Effector memory CD8-positive, alpha-beta T cell (primary cell): ENCODE measurements at places on chromosomes 7 and 10.

- H3K36me3 ChIP-seq = no peaks in the 10 kb centered on the region
- no peak for DNase-seq
- no peaks in the 10 kb centered on the region for H3K27me3 ChIP-seq
- H3K27ac ChIP-seq = no peak overlapping the region
- no peak overlapping the region for H3K4me3 ChIP-seq
Measured at GRCh38 chr7:90621747-90622140, 25.6 kb downstream of the CDK14 start.

DNA sequence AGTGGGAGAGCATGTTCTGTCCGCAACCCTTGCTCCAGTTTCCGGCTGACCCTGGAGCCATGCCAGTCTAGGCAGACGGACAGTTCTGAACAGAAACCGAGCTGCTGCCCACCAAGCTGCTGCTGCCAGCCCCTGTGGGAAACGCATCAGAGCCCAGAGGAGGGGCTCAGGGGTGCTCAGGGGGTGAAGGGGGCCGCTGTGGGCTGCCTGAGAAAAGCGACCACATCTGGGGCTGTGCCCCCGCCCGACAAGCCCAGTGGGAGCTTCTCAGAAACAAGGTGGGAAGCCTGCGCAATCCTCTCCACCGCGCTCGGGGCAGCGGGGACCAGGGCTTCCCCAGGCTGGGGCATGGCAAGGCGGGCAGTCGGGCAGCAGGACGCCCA is 38.8 kb upstream of the CFAP46 start:
- H3K27me3 ChIP-seq = peaks cover 34% of the 10 kb centered on the region
- H3K4me1 ChIP-seq = no peaks in the 10 kb centered on the region
- DNase-seq = no peak
- no peak overlapping the region for H3K4me3 ChIP-seq
- no peaks in the 10 kb centered on the region for H3K36me3 ChIP-seq
- H3K27ac ChIP-seq = no peak overlapping the region

GRCh38 chr7:75938921-75939320 is 24.0 kb downstream of the POR start:
- peaks cover 4% of the 10 kb centered on the region for H3K4me1 ChIP-seq
- no peak overlapping the region for H3K27ac ChIP-seq
- H3K36me3 ChIP-seq = peaks cover 6% of the 10 kb centered on the region
- no peaks in the 10 kb centered on the region for H3K27me3 ChIP-seq
- DNase-seq = no peak
- H3K4me3 ChIP-seq = no peak overlapping the region

- H3K27ac ChIP-seq = no peak overlapping the region
- no peak for DNase-seq
- H3K4me1 ChIP-seq = peaks cover 12% of the 10 kb centered on the region
- no peak overlapping the region for H3K4me3 ChIP-seq
- no peaks in the 10 kb centered on the region for H3K36me3 ChIP-seq
Measured at GRCh38 chr10:79417731-79418130, 27.7 kb downstream of the ZCCHC24 start.

DNA sequence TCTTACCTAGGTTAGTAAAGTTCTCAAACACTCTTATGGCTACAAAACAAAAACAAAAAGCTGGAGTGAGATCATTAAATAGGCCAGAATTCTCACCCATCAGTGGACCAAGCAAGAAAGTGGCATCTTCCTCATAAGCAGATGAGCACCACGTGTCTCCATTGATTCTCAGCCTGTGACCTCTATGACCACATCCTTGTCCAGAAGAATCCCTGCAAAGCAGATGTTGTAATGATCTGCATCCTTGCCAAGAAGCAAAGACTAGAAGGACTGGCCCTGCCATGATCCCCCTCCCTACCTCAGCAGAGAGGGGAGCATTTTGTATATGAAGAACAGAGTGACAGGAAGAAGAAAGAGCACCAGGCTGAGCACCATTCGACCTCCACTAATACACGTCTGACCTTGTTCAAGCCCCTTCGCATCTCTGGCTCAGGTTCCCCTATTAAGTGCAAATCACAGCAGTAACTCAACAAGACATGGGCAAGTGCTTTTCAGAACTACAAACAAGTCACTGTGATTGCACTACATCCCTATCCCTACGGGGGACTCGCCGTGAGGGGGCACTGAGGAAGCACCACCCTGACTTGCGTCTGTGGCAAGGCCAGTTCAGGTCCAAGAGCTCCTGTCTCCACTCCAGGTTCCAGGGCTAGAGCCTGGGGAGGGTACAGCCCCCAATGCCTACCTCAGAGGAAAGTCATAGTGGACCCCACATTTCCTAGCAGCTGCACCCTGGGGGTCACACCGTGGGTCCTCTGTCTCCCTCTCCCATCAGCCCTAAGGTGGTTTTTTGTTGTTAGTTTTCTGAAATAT is 22.2 kb upstream of the RASSF4 start:
- peaks cover 8% of the 10 kb centered on the region for H3K27me3 ChIP-seq
- DNase-seq = no peak
- peaks cover 11% of the 10 kb centered on the region for H3K4me1 ChIP-seq
- no peak overlapping the region for H3K4me3 ChIP-seq
- H3K36me3 ChIP-seq = no peaks in the 10 kb centered on the region
- no peak overlapping the region for H3K27ac ChIP-seq

DNA sequence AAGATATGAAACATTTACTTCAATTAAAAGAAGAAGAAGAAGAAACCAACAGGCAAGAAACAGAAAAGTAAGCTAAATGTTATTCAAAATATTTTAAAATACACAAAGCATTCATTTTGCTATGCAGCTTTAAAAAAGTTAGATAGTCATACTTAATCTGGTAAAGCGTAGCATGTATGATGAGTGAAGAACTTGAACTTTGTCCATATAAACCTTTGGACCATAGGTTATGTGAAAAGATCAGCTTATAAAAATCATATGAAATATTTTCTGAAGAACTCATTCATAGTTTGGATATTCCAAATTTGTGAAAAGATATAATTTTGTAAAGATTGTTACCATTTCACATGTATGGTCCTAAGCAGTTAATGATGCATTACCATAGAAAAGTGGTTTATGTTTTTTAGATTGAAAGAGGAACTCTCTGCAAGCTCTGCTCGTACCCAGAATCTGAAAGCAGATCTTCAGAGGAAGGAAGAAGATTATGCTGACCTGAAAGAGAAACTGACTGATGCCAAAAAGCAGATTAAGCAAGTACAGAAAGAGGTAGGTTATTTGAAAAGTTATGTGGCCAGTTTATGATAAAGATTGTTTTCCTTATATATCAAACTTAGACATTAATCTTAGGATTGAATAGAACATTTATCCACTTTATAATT is 37.3 kb downstream of the KIF20B start:
- peak overlapping the region; percentile 20 for H3K27ac ChIP-seq
- no peak for DNase-seq
- H3K4me1 ChIP-seq = peaks cover 2% of the 10 kb centered on the region
- no peaks in the 10 kb centered on the region for H3K27me3 ChIP-seq

DNA sequence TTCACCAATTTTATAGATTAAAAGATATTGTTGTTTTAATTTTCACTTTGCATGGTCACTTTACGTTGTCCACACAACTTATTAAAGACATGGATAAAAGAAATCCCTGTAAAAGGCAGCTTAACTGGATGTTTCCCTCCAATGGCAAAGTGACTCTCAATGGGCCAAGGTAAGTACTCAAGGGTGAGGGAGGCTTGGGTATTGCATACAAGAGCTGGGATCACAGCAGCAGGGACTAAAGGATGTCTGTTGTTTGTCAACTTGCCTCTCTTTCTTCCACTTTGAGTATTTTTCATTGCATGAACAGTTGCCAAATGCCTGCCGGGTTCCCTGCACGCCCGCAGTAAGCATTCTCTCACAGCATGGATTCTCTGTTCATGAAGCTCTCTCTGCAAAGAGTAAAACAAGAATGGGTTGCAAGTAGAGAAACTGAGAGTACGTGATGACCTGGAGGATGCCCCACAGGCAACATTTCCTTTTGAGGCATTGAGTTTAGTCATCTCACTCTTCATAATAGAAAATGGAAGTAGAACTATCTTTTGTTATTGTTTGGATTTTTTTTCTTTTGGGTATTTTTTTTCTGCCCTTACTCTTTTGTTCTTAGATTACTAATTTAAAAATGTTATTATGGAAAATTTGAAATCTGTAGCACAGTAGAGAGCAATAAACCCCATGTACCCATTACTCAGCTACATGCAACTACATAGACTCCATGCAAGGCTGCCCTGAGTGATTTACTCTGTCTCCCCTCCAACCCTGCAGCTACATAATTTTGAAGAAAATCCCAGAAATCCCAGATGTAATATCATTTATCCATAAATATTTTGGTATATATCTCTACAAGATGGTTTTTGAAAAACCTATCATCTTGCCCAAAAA is 26.3 kb downstream of the GPR141 start:
- H3K4me1 ChIP-seq = peaks cover 1% of the 10 kb centered on the region
- DNase-seq = no peak
- H3K27me3 ChIP-seq = no peaks in the 10 kb centered on the region
- no peak overlapping the region for H3K4me3 ChIP-seq
- H3K27ac ChIP-seq = no peak overlapping the region

DNA sequence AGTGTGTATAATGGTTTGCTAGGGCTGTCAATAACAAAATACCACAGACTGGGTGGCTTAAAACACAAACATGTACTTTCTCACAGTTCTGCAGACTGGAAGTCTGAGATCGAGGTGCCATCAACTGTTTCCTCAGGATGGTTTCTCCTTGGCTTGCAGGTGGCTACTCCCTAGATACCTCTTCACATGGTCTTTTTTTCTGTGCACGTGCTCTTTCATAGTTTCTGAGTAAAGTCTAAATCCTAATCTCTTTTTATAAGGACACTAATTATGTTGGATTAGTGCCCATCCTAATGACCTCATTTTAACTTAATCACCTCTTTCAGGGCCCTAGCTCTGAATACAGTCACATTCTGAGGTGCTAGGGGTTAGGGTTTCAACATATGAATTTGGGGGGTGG is 65.9 kb downstream of the AMPH start:
- no peak overlapping the region for H3K27ac ChIP-seq
- peaks cover 16% of the 10 kb centered on the region for H3K27me3 ChIP-seq
- H3K4me1 ChIP-seq = no peaks in the 10 kb centered on the region
- no peak overlapping the region for H3K4me3 ChIP-seq

DNA sequence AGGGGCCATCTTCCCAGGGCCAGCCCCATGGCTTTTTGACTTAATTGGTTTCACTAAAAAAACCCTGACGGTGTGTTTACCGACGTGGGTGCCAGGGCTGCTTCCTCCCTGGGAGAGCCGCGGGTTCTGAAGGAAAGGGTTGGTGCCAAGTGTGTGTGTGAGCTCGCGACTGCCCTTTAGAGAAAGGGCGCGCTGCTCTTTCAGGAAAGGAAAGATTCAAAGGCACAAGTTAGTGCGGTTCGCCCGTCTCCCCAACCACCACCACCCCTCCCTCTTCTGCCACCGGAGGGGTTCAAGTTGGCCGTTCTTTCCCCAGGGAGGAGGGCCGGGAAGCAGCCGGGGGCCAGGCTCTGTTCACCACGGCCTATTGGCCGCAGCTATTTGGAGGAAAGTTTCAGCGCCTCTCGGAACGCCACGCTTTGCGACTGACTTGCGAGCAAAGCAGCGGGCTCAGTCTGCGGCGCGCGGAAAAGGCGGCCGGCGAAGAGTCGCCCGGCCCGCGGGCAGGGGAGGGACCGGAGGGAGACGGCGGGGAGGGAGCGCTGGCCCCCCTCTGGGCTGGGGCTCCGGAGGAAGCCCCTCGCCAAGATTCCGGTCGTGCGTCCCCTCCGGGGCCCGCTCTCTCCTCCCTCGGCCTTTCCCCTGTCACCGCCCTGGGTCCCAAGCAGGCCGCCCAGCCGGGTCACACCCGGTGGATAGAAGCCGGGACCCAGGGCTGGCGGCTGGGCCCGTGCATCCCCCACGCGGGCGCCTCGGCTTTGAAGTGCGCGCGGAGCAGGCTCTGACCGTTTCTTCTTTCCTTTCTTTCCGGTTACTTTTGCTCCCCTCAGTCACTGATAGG is 165.9 kb upstream of the PPP1R3A start:
- DNase-seq = no peak
- peaks cover 82% of the 10 kb centered on the region for H3K27me3 ChIP-seq
- peak overlapping the region; percentile 85 for H3K4me3 ChIP-seq
- peaks cover 35% of the 10 kb centered on the region for H3K4me1 ChIP-seq
- peaks cover 9% of the 10 kb centered on the region for H3K36me3 ChIP-seq

- H3K27me3 ChIP-seq = no peaks in the 10 kb centered on the region
- no peak for DNase-seq
- peaks cover 3% of the 10 kb centered on the region for H3K4me1 ChIP-seq
Measured at GRCh38 chr7:33626869-33627268, 278.5 kb upstream of the BMPER start.

GRCh38 chr7:129906700-129907099 is 46.1 kb downstream of the UBE2H start:
- H3K4me1 ChIP-seq = peaks cover 69% of the 10 kb centered on the region
- H3K36me3 ChIP-seq = peaks cover 16% of the 10 kb centered on the region
- H3K4me3 ChIP-seq = peak overlapping the region; percentile 62
- H3K27me3 ChIP-seq = no peaks in the 10 kb centered on the region

- H3K27ac ChIP-seq = no peak overlapping the region
- no peaks in the 10 kb centered on the region for H3K27me3 ChIP-seq
- H3K4me3 ChIP-seq = no peak overlapping the region
- H3K4me1 ChIP-seq = peaks cover 1% of the 10 kb centered on the region
- DNase-seq = no peak
Measured at GRCh38 chr10:74507951-74508350, 318.4 kb upstream of the KAT6B start.

DNA sequence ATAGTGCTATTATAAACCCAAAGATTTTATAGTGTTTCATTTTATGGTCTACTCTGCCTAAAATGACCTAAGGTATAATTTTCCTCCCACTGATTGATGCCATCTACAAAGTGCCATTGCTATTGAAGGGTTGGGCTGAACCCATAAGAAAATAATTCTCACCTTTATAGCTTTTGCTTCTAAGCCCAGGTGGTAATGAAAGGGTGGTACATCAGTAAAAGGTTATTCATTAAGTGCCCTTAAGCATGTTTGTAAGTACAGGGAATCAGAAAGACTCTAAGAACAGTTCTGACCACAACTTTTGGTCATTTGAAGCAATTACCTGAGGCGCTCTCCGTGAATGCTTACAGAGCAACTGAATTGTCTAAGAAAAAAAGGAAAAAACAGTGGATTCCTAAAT is 1247.3 kb downstream of the NXPH1 start:
- no peaks in the 10 kb centered on the region for H3K4me1 ChIP-seq
- no peak overlapping the region for H3K4me3 ChIP-seq
- H3K27ac ChIP-seq = no peak overlapping the region
- no peaks in the 10 kb centered on the region for H3K36me3 ChIP-seq
- DNase-seq = no peak

DNA sequence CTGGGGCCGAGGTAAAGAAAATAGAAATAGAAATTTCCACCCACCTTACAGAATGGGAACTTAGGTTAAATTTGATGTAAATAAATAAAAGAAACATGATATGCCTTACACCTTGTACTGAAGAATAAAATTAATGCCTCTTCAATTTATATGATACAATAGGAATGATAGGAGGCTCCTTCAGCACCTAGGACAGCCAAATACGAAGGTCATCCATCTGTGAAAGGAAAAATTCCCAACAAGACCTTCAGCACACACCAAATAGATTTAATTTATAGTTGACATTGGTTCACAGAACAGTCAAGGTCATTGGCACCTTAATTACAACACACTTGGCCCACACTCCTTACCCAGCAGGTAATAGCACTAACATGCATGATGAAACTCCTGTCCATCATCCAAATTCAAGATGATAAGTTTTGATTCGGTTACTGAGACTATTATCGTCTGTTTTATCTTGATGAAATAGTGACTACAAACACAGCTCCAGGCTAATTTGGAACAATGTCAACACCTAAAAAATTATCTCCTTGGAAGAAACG is 250.9 kb downstream of the SNX13 start:
- DNase-seq = no peak
- no peak overlapping the region for H3K4me3 ChIP-seq
- no peaks in the 10 kb centered on the region for H3K36me3 ChIP-seq
- H3K4me1 ChIP-seq = no peaks in the 10 kb centered on the region
- no peaks in the 10 kb centered on the region for H3K27me3 ChIP-seq

- peaks cover 25% of the 10 kb centered on the region for H3K4me1 ChIP-seq
- H3K36me3 ChIP-seq = peaks cover 6% of the 10 kb centered on the region
- H3K27ac ChIP-seq = no peak overlapping the region
- no peak for DNase-seq
- H3K4me3 ChIP-seq = no peak overlapping the region
Measured at GRCh38 chr10:29730969-29731368, 96.2 kb upstream of the SVIL start.
